ENCODE measurements at places on chromosomes 12 and 14.

GRCh38 chr14:96670391-96670790, 126.8 kb upstream of the VRK1 start:
- no peak for DNase-seq

GRCh38 chr12:132385923-132386751, 56.7 kb upstream of the GALNT9 start:
- no peak for DNase-seq

DNA sequence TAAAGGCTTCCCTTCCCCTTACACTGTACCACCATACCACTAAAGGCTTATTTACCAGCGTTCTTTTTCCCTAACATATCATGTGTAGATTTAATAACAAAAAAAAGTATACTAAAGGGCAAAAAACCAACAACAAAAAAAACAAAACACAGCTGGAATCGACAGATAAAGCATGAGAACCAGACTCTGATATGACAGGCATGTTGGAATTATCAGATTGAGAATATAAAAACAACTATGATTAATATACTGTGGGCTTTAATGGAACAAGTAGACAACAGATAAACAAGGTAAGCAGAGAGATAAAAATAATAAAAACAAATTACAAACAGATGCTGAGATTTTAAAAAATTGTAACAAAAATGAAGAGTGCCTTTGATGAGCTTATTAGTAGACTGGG, 754.1 kb upstream of the MDGA2 start:
- DNase-seq, result no peak

GRCh38 chr14:32381869-32382268, 52.8 kb downstream of the AKAP6 start:
- no peak for DNase-seq

DNA sequence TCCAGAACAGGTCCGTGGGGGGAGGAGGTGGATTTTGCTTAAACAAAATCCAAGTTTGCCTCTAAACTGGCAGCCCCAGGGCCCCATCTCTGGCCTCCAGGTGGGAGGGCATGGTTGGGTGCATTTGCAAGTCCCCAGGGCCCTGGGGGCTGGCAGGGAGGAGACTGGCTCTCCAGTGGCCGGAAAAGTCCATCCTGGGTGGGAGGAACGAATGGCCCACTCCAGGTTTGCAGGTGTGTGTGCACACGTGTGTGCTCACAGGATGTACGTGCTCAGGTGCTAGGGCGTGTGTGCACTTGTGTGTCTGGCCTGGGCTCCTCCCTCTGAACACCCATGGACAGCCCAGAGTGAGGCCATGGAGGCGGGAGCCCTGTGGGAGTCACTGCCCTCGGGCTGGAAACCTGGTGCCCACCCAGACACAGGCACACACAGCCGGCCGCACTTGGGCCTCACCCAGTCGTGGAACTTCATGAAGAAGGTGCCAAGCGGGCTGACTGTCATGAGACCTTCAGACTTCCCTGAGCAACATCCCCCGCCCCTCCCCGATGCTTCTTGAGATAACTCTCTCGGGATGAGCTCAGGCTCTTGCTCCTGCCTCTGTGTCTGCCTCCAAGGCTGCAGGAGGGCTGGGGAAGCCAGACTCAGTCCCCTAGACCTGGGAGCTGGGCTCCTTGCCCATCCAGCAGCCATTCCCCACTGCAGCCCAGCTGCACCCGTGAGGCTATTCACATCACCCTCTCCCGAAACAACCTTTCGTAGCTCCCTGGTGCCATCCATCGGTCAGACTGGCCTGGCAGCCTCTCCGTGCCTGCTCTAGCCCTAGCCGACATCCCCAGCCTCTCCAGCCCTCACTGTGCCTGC, 9.4 kb downstream of the AHNAK2 start:
- DNase-seq, result peak; percentile 32

DNA sequence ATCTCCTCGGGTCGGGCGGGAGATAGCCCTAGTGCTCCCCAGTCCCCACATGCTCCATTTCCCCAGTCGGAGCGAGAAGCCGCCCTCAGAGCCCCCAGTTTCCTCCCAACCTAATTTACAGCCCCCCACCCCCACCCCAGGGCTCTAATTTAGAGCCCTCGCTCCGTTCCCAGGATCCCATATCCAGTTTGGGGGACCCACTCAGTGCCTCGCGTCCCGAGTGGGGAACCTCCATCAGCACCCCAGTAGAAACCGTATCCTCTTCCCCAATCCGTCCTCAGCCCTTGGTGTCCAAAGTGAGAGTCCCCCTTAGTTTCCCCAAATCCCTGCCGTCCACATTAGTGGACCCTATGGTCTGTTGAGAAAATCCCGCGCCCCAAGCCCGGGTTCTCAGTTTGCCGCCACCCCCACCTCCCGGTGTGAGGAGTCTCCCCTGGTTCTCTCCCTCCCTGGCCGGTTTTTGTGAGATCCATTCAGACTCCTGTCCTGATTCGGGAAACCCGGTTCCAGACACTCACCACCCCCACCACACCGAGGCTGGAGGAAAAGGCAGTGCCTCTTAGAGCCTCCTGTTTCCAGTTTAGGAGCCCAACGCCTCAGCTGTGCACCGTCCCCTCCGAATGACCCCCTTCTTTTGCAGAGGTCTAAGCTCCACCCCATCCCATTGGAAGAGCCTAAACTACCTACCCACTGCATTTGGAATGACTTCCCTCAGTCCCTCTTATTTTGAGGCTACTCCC, 809 bp upstream of the MSI1 start:
- no peak for DNase-seq

- DNase-seq, result no peak
These were observed 762.9 kb downstream of the C12orf50 start for GRCh38 chr12:87266305-87266704.

DNA sequence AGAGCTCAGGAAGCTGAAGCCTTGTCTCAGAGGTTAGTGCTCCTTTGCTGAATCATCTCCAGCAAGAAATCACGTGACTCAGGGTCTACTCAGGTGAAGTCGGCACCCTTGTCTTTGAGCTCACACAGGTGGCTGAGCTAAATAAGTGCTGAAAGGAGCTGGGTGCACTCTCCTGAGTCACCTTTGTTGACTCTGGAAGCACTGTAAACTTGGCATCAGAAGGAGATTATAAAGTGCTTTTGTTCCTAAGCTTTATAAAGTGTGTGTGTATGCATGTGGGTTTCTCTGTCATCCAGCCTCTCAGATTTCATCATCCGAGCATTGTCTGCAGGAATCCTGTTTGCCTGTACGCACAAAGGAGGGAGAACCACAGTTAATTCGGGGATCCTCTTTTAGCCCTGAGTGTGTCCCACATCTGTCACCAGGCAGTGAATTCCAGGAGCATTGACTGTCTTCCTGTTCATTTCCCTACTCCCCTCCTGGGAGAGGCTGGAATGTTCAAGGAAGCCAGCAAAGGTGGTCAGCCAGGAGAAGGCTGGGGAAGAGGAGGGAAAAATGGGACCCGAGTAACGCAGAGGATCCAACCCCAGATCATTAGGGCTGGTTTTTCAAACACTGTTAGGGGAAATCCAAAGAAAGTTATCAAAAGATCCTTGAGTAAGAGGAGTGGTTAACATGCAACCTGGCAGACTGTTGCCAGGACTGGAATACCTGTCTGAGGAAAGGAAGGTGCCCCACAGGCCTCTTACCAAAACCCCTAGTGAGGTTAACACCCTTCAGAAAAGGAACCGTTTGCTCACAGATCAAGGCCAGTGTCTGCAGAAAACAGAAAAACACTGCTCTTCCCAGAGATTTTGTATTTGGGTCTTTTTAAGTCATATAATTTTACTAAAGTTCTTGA, 157.5 kb upstream of the HIF1A start:
- DNase-seq, result peak; percentile 80

DNA sequence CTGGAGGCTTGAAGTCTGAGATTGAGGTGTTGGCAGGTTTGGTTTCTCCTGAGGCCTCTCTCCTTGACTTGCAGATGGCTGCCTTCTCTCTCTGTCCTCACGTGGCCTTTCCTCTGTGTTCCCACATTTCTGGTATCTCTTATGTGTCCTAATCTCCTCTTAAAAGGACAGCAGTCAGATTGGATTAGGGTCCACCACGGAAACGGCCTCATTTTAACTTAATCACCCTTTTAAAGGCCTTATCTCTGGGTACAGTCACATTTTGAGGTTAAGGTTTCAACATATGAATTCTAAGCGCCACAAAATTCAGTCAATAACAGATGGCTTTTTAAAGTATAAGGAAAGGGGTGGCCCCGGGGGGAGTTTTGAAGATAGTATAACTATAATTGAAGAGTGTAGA, 33.5 kb downstream of the UNC79 start:
- no peak for DNase-seq

GRCh38 chr12:66590275-66590985, 88.4 kb downstream of the GRIP1 start:
- DNase-seq, result no peak

- DNase-seq, result no peak
These were observed 21.8 kb downstream of the IRAK3 start for GRCh38 chr12:66210840-66211239.

DNA sequence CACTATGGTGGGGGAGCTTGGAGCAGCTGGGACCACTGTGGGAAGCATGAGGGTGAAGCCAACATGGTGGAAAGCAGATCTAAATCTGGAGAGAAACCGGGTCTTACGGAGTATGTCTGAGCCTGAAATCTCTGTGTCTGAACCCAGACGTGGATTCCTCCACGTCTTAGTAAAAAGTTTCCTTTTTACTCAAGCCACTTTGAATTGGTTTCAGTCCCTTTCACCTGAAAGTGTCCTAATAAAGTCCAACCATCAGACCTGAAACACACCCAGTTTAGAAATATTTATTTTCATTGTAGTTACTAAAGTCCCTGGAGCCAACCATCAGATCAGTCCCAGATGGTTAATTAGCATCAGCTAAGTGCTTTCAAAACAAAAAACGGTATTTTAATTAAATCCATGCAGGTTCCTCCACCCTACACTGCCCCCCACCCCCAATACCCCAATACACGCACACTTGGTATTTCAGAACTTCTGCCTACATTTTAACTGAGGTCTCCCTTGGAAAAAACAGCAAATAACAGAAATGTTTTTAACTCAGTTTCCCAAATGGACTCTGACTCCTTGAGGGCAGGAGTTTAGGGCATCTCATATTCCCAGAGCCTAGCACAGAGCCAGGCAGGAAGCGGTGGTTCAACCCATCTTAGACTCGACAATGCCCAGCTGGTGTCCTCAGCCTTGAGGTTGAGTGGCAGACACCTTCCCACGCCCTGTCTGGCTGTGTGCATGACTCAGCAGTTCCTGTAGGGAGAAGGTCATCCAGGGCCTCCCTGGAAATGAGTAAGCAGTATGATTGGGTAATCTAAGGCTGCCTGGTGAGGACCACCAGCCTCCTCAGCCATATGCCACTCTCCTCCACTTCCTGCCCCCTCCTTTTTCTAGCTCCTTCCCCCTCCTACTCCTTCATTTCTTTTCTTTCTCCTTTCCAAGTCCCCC, 175.8 kb downstream of the TTC8 start:
- peak; percentile 76 for DNase-seq

DNA sequence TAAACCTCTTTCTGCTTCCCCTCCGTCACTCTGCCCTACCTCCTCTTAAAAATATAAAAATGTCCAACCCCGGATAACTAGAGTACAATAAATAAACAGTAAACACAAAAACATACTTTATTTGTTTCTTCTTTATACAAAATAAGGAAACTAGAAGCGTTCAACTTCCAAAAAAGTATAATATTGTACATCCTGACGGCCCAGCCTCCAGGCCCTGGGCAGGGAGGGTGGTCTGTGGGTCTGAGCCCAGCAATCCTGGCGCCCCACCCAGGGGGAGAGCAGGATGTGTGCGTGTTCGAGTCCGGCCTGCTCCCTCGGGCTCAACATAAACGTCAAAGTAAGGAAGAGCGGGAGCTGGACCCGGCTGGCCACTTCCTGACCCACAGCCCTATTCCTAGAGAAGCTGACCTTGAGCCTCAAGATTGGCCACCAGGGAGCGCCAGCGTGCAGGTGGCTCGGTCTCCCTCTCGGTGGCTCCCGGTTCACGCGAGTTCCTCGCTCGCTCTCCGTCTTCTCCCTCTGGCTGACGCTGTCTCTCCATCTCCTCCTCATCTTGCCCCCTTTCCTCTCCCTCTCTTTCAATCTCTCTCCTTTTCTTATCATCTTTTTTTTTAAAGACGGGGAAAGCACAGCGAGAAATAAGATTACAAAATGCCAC, 9.4 kb downstream of the LHX5 start:
- DNase-seq, result peak; percentile 89

GRCh38 chr12:48938805-48939204, 13.5 kb upstream of the FKBP11 start:
- DNase-seq, result no peak

DNA sequence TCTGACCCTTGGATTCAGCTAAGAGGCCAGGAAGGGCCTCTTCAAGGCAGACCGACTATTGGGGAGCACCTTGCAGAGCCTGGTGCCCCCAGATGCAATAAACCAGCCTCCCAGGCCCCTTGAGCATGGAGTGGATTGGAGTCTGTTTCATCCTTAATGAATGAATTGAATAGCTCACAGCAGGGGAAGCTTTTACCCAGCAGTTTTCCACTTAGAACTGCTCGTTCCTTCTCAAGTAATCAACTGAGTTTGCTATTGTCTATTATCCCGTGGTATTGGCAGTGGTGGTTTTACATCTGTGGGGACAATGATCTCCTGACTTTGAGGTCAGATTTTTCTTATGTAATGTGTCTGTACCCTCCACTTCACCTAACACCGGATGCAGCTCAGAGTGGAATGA, 197.6 kb downstream of the AACS start:
- no peak for DNase-seq

GRCh38 chr12:20339060-20339459, 29.3 kb upstream of the PDE3A start:
- DNase-seq, result peak; percentile 55

DNA sequence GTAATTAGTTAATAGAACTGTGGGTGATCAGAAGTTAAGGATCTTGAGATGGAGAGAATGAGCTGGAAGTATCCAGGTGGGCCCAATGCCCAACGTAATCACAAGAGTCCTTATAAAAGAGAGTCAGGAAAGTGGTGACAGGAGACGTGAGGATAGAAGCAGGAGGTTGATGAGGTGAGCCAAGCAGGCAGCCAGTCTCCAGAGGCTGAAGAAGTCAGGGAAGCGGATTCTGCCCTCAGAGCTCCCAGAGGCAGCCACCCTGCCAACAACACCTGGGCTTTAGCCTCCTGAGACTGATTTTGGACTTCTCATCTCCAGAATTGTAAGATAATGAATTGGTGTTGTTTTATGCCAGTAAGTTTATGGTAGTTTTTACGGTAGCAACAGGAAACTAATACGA, 10.1 kb upstream of the SAV1 start:
- no peak for DNase-seq

- DNase-seq, result no peak
These were observed 24.8 kb upstream of the MUCL1 start for GRCh38 chr12:54829511-54829910.

DNA sequence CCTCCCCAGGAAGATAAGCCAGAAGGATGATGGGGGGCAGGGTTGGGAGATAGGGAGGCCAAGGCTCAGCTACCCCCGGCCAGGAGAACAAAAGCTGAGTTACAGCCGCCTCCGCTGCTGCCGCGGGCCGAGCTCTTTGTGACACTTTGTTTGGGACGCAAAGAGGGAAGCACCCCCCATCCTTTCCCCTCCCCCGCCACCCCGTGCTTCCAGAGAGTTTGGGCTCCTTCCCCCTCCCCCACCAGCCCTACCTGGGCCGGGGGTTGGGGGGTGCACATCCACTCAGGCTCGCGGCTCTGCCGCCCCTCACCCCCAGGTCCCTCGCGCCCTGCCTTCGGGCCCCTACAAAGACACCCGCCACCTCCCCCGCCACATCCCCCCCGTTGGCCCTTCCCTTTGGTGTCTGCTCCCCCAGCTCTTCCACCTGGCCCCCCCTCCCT, 799 bp downstream of the ZNF219 start:
- DNase-seq, result peak; percentile 24

- no peak for DNase-seq
These were observed 25.6 kb downstream of the EMP1 start for GRCh38 chr12:13222076-13222475.

GRCh38 chr12:106934277-106934676, 21.4 kb upstream of the TMEM263 start:
- no peak for DNase-seq

GRCh38 chr14:56310643-56311042, 192.4 kb downstream of the PELI2 start:
- DNase-seq, result peak; percentile 60

All from astrocyte of the hippocampus (primary cell).